Fibroblast of skin of scalp (primary cell): ENCODE measurements at places on chromosomes 7 and 10.

GRCh38 chr7:108124820-108125219, 5.3 kb downstream of the LAMB4 start:
- DNase-seq = no peak

- peak; percentile 88 for DNase-seq
Observed at GRCh38 chr10:99292159-99292558, 37.0 kb upstream of the CNNM1 start.

- DNase-seq = peak; percentile 55
Observed at GRCh38 chr10:69327463-69328379, 49.4 kb downstream of the HK1 start.

- peak; percentile 89 for DNase-seq
Observed at GRCh38 chr7:107989618-107990373, 13.2 kb downstream of the LAMB1 start.

DNA sequence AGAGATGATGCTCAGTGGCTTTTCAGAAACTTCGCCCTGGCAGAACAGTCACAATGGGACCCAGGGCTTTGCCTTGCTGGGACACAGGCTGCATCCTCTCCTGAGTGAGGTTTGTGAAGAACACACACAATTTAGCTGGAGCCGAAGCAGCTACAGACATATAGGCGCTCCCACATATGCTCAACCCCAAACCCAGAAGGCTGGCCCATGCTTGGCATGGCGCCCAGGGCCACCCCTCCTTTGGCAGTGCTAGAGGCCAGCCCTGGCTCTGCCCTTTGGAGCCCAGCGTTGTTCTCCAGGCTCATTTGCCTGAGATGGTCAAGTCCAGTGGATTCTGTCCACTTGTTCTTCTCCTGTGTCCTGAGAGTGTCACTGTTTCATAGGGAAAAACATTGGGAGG, 94.4 kb downstream of the WDFY4 start:
- no peak for DNase-seq

GRCh38 chr10:1243486-1244234, 187.5 kb downstream of the WDR37 start:
- DNase-seq = no peak

DNA sequence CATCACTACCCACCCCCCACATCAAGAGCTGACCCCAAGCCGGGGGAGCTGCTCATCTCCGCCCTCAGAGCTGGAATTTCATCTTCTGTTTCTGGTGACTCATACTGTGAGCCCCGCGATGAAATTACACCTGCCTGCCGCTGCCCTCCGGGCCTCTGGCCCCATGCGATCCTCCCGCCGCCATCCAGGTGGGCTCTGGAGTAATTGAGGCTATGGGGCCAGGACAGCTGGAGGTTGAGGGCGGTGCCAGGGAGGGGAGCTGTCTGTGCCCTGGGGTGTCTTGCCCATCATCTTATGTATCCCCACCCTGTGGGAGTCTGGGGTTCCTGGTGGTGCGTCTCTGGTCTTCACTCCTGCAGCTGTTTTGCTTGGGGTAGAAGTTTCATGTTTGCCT, 9.0 kb downstream of the GTF2IRD1 start:
- DNase-seq = no peak

GRCh38 chr10:78404296-78404695, 370.6 kb downstream of the RPS24 start:
- no peak for DNase-seq

DNA sequence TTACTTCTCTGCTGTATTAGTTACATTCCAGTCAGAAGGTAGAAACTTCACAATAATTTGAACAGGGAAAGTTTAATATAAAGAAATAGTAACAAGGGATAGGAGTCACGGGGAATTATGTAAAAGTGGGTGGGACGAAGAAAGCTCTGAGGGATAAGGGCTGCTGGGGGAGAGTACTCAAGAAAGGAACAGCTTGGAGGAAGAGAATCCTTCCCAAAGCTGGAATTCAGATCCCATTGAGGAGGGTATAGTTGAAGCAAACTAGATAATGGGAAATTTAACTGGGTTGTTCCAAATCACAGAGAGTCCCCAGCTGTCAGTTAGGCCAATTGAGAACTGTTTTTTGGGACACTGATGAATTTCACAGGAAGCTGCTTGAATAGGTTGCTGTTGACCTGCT, 53.2 kb upstream of the MACC1 start:
- DNase-seq = no peak

- DNase-seq = no peak
Observed at GRCh38 chr7:55032069-55032699, 13.4 kb downstream of the EGFR start.

DNA sequence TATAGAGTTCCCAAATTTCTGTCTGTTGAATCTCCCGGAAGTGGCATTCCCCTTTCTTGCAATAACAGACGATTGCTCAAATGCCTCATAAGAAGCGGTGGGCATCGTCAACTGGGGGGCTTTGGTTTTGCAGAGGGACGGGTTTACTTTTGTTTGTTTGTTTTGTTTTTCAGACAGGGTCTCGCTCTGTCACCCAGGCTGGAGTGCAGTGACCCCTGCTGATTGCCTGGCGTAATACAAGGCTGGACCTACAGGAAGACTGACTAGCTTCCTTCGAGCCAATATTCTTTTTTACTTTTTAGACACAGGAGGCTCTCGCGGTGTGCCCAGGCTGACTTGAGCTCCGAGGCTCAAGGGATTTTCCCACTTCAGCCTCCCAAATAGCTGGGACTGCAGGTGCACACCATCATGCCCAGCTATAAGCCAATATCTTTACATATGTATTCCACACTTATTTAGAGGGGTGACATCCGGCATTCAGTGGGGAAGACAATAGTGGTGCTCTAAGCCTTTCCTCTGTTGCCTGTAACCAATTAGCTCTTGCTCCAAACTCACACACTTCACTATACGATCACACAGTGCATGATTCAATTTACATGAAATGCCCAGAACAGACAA, 58.1 kb downstream of the FHIP2A start:
- peak; percentile 22 for DNase-seq

DNA sequence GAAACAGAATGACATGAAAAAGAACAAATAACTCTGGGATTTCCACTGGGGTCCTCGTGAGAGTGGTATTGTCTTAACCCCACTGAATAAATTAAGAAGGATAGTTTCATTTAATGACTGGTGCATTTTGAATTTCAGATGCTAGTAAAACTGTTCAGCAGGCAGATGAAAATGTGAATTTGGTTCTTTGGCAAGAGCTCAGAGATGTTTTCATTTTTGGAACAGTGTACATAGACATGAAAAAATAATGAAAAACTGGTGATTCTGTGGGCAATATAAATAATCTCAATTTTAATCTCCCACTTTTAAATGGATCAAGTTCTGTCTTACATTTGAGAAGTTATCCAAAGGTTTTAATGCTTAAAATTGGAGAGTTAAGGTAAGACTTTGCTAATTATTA, 84.1 kb downstream of the TRIL start:
- DNase-seq = no peak

- peak; percentile 36 for DNase-seq
Observed at GRCh38 chr10:122267849-122268737, 3.0 kb upstream of the BTBD16 start.

DNA sequence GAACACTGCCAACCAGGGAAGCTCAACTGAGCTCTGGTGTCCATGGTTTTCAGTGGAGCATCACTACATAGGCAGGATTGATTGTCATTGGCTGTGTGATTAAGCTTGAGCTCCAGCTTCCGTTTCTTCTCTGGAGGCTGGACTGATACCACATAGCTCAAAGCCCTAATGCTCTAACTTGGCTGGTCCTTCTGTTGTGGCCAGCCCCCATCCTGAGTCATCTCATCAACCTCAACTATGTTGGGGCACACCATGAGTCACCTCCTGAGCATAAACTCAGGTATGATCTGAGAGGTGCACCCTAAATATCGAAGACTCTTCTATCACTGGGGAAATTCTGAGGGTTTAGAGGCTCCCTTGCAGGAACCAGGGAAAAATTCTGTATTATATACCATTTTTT, 114.5 kb upstream of the INHBA start:
- DNase-seq = peak; percentile 62

DNA sequence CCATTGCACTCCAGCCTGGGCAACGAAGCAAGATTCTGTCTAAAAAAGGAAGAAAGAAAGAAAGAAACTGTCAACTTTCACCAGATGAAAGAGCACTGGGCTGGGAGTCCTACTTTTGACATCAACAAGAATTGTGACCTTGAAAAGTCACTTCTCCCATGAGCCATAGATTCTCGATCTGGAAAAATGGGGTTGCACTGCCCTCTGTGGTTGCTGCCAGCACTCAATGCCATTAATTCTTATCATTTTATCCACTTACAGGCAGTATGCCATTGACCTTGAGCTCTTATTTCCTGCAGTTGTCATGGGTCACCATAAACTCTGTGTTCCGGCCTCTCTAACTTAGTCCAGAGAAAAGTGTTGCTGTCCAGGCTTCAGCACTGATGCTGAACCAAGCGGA, 137.2 kb downstream of the NOC3L start:
- DNase-seq = peak; percentile 21

GRCh38 chr10:86960003-86960862, 1.8 kb downstream of the SNCG start:
- DNase-seq = peak; percentile 62

GRCh38 chr7:142391191-142391992, 133.5 kb upstream of the PRSS58 start:
- peak; percentile 29 for DNase-seq

DNA sequence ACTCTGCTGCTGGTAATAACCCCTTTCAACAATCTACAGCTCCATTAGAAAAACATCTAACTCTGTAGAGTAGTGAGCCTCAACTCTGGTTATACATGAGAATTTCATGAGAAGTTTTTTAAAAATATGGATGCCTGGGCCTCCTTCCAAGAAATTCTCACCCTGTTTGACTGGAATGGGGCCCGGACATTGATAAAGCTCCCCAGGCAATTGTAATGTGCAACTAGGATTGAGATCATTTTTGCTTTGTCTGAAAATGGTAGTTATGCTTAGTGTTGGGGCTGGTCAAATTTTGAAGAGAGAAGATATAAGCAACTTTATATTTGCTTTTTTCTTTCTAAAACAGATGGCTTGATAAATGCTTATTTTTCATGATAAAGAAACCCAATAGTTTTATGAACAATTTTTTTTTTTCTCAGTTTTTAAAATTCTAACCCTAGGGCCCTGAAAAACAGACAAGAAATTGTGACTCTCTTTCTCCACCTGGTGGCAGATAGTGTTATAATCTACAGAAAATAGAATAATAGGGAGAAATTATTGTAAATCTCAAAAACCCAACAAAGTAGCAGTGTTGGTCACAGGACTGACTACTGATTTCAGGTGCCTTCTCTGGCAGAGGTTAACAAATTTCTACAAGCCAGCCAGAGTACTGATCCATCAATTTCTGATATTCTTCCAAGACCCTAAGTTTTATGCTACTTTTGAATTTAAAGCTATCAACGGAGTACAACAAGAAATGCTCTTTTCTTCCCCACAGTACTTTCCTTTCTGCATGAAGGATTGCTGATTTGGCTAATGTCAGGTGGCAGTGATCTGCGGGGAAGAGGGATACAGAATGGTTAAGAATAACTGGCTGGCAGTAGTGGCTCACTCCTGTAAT, 174.8 kb downstream of the DKK1 start:
- peak; percentile 78 for DNase-seq

- DNase-seq = no peak
Observed at GRCh38 chr10:92278996-92279696, 11.7 kb downstream of the CPEB3 start.

- no peak for DNase-seq
Observed at GRCh38 chr10:26727005-26727404, 29.5 kb downstream of the PDSS1 start.

GRCh38 chr7:98162758-98163157, 48.5 kb upstream of the BHLHA15 start:
- DNase-seq = no peak

DNA sequence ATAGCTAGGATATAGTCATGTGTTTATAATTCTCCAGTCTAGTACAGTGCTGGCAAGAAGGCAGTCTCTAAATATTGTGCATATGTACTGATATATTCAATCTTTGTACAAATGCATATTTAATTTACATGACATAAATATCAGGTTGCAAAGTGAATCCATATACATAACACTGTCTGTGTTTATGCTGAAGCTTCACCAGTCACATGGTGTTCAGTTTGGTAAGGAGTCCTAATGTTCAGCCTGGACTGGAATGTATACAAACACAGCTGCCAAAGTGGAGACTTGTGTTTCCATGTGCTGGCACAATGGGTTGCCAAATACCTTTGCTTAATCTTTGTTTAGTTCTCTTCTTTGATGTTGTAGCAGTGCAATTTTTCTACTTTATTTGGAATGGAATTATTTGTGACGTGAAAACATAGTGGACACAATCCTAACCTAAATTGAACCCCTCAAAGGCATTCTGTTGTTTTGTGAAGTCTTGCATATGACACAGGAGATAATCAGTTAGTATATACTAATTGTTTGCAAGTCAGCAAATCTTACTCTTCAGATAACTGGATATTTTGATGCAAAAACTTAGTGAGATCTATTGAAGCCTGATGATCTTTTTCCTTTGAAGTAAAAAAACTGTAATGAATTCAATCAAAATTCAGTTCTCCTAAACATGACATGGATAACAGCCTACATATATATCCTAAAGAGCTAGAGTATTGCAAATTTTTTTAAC, 17.3 kb upstream of the ARL4A start:
- no peak for DNase-seq

DNA sequence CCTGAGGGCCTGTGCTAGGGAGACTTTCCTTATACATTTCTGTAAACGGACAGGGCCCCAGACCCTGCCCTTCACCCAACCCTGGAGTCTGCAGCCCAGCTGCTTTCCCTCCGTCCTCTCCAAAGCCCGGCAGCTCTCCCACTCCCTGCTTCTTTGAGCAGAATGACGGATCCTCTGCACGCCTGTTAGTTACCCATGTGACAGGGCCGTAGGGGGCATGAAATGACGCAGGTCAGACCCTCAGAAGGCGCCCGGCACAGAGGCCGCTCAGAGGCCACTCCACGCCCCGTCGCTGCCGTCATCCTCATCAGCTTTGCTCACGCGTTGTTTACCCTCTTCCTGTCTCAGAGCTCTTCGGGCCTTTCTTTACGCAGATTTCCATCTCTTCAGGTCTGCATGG, 60.2 kb upstream of the MKRN1 start:
- DNase-seq = no peak

DNA sequence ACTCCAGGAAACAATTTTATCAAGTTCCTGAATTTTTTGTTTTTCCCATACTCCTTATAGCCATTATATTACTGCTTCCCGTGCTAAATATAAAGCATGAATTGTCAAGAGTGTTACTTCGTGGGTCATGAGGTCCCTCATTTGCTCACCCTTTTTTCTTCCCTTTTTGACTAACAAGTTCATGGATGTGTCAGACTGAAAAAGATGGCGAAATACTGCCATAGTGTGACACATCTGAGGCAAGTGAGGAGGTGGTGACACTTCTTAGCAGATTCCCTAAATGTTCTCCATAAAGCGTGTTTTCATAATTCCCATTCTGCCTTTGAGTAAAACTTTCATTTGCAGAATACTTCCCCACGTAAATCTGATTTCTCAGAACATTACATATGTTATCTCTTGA, 269.6 kb upstream of the FZD1 start:
- no peak for DNase-seq

GRCh38 chr10:50234486-50234885, 16.8 kb downstream of the ASAH2 start:
- DNase-seq = no peak

DNA sequence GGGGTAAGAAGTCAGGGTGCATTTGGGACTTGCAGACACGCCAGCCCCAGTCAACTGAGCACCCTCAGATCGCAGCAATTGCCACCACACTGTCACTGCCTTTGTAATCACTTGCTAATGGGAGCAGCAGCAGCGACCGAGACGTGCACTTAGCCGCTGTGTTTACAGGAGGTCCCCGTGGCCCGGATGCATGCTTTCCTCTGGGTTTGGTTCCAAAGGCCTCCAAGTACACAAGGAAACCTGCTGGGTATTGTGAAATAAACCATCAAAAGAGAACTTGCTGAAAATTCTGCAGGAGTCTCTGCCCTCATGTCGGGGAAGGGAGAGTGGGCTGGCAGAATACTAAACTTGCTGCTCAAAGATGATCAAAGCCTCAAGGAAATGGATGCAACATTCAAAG, 341.7 kb downstream of the DNAJB6 start:
- DNase-seq = no peak
